ENCODE measurements at places on chromosomes 3 and 15.

GRCh38 chr3:72942427-72942826 lies 54.2 kb upstream of the PPP4R2 start:
- no peak for DNase-seq

- peak; percentile 48 for DNase-seq
Measured at GRCh38 chr15:73273181-73274002, 95.4 kb downstream of the HCN4 start.

DNA sequence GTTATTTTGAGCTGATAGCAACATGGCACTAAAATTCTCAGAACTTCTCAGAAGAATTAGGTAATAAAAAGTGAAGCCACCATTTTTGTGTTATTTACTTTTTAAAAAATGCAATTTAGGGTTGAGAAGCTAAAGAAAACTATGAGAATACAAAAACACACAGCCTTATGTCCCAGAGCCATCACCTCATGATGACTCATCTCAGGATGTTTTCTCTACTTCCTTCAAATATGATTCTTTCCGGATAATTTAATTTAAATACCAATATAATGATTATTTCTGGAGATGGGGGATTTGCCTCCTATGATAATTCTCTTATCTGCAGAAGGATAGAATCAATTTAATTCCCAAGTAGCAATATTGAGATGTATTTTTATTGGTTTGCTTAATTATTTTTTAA lies 105.6 kb upstream of the BFSP2 start:
- no peak for DNase-seq

DNA sequence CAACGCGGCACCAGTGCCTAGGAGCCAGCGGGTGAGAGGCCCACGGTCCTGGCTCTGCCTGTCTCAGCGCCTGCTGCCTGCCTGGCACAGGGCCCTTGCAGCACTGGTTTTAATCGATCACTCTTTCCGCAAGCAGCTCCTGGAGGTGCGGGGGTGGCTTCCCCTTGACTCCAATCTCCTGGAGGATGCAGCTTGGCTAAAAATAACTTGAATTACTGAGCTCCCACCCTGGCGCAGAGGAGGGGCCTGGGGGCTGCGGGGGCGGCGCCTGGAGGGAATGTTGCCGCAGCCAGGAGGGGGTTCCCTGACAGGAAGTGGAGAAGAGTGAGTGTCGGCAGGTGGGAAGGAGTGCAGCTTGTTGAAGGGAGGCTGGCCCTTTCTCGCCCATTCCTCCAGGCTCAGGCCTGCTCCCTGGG lies 9.9 kb upstream of the RPL29 start:
- peak; percentile 16 for DNase-seq
